ENCODE measurements at places on chromosomes 1 and 21.

DNA sequence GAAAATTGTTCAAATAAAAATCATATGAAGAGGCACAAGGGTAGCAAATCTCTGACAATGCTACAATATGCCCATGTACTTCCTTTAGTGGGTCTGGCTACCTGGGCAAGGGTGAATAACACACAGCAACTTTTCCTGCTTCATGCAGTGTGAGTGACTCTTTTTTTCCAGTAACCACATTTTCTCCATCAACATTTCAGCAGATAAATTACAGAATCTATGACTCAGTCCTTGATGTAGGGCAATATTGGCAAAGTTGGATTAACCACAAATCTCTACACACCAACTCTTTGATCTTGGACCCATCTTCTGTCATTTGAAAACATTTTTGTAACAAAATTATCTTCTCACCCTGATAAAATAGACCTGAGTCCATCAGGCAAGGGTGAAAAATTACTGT lies 31.7 kb downstream of the ERICH3 start:
- DNase-seq = peak; percentile 2

GRCh38 chr1:116721451-116722007 lies 32.7 kb upstream of the CD2 start:
- no peak for DNase-seq

DNA sequence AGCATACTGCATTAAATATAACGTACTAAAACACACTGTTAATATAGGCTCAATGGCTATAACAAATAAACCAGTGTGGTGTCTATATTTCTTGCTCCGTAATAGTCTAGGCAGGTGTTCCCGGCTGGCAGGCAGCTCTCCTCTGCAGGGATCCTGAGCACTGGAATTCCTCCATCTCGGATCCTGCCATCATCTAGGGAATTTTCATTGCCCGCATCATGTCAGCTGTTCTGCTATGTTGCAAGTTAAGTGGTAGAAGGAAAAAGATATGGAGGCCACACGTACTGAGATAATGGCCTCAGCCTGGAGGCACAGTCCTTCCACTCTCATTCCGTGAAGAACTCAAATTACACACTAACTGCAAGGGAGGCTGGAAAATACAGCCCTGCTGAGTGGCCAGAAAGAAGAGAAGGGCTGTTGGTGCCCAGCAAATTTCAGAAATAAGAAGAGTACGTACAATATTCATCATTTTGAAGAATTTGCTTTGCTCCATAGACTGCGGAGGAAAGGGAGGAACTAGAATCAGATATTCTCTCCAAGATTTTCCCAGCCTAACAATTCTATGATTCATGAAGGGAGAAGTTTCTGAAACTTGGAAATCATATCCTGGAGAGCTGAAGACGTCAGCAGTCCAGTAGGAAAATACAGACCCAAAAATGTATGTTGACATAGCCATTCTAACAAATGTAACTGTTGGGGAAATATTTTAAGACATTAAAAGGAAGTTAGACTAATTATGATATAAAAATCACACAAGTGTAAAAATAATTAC lies 263.3 kb downstream of the MRPL39 start:
- DNase-seq = no peak

- no peak for DNase-seq
These were observed at the start of gene SUSD4 for GRCh38 chr1:223363856-223364684. Gene SUSD4, minus strand, starts transcription at chr1:223364176. Its CDS starts 751 bp downstream, at chr1:223363425.

- no peak for DNase-seq
These were observed 1.5 kb upstream of the GJB3 start for GRCh38 chr1:34779526-34779925.

DNA sequence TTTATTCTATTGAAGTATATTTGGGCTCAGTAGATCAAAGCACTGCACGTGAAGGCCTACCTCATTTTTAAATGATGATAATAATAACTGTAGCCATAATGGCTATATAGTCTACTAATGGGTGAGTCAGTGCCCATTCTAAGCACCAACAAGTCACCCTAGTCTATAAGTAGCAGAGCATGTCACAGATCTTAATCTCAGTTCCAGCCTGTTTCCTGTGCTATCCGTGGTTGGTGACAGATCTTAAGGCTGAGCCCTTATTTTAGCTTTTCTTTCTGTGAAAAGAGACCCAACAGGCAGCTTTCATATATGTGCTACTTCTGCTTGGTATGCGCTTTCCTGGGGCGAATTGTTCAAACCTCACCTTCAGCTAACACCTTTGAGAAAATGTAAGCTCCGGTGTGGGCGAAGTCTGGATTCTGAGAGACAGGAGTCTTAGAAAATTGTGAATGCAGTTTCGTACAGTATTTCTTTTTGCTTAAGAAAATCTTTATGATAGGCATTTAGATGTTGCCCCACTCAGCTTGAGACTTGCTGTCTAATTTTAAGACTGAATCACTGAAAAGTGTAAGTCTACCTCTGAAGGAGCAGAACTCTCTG lies 59.6 kb downstream of the FMN2 start:
- no peak for DNase-seq

DNA sequence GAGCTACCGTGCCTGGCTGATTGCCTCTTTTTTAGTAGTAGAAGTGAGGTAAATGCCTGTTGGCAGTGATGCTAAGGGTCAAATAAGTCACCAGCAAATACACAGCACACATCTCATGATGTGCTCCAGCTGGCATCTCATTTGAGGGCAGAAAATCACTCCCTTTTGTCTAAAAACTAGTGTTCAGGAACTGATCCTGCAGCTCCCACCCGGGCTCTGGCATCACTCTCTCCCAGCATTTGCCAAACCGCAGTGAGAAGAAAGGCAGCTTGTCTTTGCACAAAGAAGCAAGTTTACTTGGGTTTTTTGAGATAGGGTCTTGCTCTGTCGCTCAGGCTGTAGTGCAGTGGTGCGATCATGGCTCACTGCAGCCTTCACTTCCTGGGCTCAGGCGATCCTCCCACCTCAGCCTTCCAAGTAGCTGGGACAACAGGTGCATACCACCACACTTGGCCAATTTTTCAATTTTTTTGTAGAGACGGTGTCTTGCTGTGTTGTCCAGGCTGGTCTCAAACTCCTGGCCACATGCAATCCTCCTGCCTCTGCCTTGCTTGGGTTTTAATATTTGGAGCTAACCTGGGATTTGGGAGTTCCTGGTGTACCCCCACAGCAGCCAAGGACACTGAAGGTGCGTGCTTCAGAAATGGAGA lies 4.1 kb downstream of the RBP7 start:
- no peak for DNase-seq

GRCh38 chr21:18832950-18833349 lies 429.4 kb upstream of the TMPRSS15 start:
- DNase-seq = no peak

DNA sequence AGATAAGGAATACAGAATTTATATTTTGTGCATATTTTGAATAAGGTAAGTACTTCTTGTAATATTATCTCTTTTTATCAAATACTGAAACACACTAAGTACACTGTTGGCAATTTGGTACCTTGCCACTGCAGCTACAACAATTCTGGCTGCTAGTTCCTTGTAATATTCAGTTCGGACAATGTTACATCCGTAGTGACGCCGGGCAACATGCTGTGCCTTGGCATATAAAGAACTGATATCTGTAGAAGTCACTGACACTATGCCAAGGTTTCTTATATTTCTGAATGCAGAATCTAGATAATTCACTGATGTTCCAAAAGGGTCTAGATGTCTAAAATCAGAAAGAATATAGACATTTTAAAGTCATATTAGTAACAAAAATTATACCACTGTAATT lies 17.5 kb downstream of the TRMT1L start:
- DNase-seq = no peak

- no peak for DNase-seq
These were observed 64.3 kb downstream of the TMEM53 start for GRCh38 chr1:44609768-44610526.

GRCh38 chr1:228325267-228325666 lies 81.4 kb downstream of the TRIM11 start:
- no peak for DNase-seq
